ENCODE measurements at places on chromosomes 3 and 15. TPM values are rescaled to one million over a fixed set of nuclear protein-coding genes. Genes with fewer than 3 reads are reported as not detected.

ACTC1 gene
- 2.2 TPM for total RNA-seq

NEDD4 gene
- total RNA-seq: 29.2 TPM

TRNT1 gene
- total RNA-seq: 28.1 TPM

GRCh38 chr3:101038880-101039279 lies 45.7 kb upstream of the ABI3BP start:
- DNase-seq: no peak

DNA sequence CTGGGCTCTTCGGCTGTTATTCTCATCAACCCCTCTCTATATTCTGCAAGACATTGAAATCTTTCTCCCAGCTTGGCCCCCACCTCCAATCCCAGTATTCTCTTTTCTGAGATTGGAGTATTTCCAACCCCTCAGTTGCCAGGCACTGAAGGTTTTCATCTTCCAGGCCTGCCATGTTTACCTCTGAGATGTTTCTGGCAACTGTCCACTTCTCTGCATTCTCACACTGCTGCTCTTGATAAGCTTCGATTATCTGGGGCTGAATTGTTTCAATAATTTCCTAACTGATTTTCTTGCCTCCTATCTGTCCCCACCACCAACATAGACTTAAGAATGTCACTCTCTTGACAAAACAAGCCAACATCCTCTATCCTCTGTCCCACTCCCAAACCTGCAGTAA lies 1.4 kb upstream of the GPR156 start:
- DNase-seq: no peak

GRCh38 chr3:78606756-78607155 lies 1161.0 kb downstream of the ROBO1 start:
- no peak for DNase-seq

DNA sequence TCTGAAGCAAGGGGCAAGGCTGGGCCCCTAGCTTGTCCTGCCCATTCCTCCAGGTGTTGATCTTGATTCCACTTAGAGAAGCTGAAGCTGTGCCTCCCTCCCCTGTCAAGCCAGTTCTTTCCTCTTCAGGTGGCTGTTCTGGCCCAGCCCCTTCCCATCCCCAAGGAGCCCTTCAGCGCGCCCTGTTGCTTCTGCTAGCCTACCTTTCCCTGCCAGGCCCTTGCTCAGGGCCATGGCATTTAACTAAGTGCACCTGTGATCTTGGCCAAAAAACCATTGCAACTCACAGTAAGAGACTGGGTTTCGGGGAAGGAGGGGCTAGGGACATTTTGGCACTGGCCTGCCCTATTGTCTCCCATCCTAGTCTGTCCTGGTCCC lies 1.9 kb upstream of the WDR6 start:
- no peak for DNase-seq

GRCh38 chr3:57787867-57788623 lies 31.9 kb downstream of the SLMAP start:
- no peak for DNase-seq

DNA sequence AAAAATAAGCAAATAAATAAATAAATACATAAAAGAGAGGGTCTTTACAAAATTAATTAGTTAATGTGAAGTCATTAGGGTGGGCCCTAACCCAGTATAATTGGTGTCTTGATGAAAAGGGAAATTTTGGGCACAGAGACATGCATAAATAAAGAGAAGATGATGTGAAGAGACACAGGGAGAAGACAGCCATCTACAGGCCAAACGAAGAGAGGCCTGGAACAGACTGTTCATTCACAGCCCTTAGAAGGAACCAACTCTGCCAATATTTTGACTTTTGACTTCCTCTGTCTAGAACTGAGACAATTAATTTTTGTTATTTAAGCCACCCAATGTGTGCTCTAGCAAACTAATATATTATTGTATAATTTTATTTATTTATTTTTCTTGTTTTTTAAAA lies 29.6 kb upstream of the SELENOK start:
- no peak for DNase-seq

- DNase-seq: no peak
These were observed 1.5 kb downstream of the SV2B start for GRCh38 chr15:91101608-91101920.

- no peak for DNase-seq
These were observed 82.6 kb downstream of the CEMIP start for GRCh38 chr15:80861731-80862170.

- peak; percentile 95 for DNase-seq
These were observed 44.5 kb downstream of the NOX5 start for GRCh38 chr15:69058830-69059556.
